GM23248 (cell line): ENCODE measurements at places on chromosomes 3 and 15.
A peak's percentile ranks its signal among the peaks of the same experiment; 100 is the strongest.

GRCh38 chr3:45261333-45262110 lies 35.4 kb upstream of the TMEM158 start:
- DNase-seq: no peak

DNA sequence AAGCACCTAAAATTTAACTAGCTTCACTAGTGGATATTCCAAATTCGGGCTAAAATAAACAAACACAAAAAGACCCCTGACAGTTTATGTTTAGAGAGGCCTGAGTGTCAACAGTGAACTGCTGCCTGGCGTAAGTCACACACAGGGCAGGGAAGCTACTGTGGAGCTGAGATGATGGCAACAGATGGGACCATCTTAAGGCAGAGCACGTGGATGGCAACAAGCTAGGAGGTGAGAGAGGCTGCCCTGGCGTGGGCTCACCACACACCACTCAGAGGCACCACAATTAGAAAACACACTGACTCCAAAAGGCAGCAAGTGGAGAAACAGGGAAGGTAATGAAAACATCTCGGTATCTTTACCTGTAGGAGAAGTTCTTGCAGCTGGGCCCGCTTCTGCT lies 93.3 kb downstream of the ATP1B3 start:
- DNase-seq: no peak

DNA sequence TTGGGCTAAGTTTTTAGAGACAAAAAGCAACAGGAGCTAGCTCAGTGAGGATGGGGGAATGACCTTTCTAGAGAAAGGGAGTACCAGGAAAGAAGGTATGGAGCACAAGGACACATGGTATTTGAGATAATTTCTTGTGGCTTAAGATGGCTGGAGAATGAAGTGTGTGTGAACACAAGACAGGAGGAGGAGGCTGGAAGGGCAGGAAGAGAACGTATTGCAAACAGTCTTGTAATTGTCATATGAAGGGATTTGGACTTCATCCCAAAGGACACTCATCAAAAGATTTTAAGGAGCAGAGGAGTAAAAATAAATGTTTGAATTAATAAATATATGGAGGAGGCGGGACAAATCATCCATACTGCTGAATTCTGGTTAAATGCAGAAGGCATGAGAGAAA lies 268.6 kb upstream of the NR2E3 start:
- no peak for DNase-seq

- no peak for DNase-seq
Measured at GRCh38 chr3:183819831-183820230, 5.5 kb downstream of the MAP6D1 start.

DNA sequence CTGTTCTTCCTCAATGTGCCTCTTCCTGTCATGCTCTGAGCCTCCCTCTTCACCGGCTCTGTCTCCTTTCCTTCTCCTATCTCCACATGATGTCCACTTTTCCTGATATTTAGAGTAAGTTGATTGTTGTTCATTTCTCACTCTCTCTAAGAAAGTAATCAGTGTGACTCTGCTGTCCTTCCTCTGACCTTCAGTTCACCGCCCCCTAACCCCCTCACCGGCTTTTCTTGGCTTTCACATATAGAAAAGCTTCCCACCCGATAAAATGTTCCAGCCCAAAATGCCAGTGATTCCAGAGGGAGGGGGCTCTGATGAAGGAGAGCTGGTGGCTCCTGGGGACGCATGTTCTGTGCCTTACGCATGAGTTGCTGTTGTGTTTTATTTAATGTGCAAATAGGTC lies 120.5 kb upstream of the ABHD17C start:
- no peak for DNase-seq

GRCh38 chr3:1288805-1289494 lies 196.1 kb downstream of the CNTN6 start:
- DNase-seq: no peak

- DNase-seq: no peak
Measured at GRCh38 chr3:150303768-150304167, 104.3 kb upstream of the TSC22D2 start.

DNA sequence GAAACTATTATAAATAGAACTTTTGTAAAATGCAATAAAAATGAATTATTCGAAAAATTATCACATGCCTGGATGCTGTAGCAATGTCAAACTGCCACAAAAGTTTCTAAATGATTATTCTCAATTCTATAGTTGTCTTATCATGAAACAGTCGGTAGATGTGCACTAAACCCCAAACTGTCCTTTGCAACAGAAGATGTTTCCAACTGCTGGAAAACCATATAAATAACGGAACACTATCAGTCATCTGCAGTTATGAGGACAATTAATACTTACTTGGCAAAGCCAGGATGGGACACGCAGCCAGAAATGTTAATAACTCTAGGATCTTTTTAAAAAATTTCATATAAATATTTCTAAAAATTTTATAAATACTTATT lies 17.5 kb downstream of the EMC4 start:
- no peak for DNase-seq

DNA sequence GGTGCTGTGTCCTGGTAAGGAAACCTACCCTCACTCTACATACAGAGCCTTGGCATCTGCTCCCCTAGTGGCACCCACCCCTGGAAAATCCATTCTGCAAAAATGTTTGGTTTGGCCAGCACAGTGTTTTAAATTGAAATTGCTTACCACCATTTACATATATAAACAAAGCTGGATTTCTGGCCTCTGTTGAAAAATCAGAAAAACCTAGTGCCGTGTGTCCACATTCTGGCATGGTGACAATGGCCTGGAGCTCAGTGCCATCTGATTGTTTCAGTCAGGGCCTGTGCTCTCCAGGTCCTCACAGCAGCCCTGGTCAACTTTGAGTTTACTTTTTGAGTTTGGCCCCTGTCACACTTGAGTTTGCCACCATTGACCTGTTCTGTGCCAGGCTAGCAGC lies 2.9 kb upstream of the IL17RC start:
- no peak for DNase-seq

DNA sequence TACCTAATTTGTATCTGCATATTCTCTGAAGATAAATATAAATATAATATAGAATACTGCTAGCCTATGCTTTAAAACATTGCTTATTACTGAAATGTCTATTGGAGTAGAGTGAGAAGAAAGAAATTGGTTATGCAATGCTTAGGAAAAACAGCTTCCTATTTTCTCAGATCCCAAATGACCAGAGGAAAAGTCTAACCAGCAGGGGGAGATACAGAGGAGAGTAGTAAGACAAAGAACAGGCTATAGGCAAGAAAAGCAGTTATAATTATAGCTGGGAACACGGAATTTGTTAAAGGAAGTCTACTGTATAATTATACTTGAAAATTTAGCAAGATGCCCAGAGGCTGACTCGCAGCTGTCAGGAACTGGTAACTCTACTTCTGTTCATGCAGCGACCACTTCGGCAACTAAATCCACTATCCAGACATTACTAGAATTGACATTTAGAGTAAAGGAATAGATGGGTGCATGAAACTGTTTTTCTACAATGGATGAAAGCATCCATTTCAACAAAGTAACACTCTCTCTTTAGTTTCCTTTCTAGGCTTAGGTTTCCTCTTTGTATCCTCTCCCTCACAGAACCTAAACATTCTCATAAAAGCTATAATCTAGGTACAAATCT lies 97.2 kb downstream of the TBC1D5 start:
- DNase-seq: peak; percentile 75

GRCh38 chr15:66163553-66163952 lies 90.0 kb downstream of the MEGF11 start:
- no peak for DNase-seq

GRCh38 chr3:115248274-115248673 lies 101.2 kb upstream of the ZBTB20 start:
- peak; percentile 80 for DNase-seq

GRCh38 chr15:99436542-99437314 lies 129.1 kb upstream of the MEF2A start:
- DNase-seq: no peak

- peak; percentile 84 for DNase-seq
Measured at GRCh38 chr3:169147238-169148008, 516.1 kb downstream of the MECOM start.

DNA sequence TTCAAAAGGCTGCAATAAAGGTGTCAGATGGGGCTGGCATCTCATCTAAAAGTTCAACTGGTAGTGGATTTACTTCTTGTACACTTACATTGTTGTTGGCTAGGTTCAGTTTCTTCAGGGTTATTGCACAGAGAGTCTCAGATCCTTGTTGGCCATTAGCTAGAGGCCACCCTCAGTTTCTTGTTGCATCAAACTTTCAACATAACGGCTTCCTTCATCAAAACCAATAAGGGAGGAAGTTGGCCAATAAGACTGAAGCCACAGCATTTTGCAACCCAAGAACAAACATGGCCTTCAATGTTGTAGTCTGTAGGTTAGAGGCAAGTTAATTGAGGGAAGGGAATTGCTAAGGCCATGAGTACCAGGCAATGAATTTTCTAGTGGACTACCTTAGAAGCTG lies 218.0 kb downstream of the ZBBX start:
- no peak for DNase-seq

DNA sequence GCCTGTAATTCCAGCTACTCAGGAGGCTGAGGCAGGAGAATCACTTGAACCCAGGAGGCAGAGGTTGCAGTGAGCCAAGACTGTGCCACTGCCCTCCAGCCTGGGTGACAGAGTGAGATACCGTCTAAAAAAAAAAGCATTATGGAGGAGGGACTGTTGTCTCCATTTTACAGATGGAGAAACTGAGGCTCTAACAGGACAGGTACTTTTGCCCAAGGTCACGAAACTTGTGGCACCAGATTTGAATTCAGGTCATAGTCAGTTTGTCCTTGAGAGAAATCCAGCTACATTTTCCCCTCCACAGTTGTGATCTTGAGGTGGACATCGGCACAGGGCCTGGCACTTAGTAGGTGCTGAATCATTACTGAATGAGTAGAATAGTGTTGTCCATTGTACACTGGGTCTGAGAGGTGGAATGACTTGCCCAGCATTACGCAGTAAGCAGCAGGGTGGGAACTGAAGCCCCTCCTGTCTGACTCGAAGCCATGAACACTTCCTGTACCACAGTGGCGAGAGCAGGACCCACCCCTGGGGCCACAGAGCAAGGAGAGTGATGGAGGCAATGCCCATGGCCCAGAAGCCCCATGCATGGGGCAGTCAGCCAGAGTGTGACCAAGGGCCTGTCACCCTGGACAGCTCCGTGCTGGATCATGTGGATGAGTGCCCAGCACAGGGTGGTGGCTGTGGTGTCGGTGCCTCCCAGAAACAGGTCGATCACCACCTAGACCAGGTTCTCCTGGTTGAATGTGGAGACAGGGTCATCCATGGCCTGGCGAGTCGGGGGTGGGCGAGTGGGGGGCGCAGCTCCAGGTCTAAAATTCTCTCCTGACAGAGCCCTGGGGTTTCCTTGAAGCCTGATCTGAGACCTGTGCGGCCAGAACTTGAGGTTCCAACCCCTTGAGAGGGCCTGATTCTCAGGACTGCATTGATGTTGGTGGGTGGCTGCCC lies 20.4 kb upstream of the PARL start:
- peak; percentile 28 for DNase-seq

DNA sequence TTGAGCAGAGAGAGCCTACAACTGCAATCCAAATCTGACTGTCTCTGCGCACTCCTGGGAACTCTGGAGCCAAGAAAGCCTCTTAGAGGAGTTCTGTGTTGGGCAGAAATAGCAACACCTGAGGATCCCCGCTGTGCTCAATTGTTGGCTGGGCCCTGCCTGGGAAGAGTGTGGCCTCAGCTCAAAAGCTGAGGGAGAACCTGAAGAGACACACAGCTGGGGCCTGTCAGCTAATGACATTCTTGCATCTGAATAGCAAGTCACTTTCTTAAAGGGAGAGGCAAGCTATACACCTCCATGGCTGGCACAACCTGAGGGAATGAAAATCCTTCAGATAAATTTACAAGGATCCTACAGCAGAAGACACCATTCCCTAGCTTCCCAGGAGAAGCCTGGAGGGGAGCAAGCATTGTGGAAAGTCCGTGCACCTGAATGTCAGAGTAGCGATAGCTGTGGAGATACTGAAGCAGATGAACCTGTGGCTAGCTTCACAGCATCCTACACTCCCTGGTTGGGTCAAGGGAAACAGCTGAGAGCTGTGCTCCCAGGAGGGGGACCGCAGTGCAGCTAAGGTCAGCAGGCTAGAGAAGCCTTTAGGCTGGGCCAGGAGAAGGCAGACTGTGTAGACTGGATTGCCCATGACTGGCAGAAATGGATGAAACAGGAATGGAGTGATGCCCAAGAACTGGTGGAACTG lies 159.9 kb upstream of the PFN2 start:
- DNase-seq: no peak

- no peak for DNase-seq
Measured at GRCh38 chr3:154776549-154777225, 303.4 kb upstream of the MME start.

DNA sequence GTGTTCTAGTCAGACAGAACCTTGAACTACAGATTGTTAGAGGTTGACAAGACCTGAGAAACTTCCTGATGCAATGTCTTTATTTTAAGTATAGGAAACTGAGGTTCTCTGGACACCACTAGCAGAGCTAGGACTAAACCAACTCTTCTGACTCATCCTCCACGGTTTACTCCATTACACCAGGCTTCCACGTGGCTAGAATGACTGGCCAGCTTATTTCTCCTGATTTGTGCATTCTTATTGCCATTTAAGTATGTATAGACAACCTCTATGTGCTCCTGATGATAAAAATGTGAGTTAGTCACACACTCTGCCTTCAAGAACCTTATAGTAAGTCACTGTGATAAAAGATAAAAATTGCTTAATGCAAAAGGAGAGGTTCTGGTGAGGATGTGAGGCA lies 182.7 kb downstream of the MEX3B start:
- DNase-seq: peak; percentile 40

DNA sequence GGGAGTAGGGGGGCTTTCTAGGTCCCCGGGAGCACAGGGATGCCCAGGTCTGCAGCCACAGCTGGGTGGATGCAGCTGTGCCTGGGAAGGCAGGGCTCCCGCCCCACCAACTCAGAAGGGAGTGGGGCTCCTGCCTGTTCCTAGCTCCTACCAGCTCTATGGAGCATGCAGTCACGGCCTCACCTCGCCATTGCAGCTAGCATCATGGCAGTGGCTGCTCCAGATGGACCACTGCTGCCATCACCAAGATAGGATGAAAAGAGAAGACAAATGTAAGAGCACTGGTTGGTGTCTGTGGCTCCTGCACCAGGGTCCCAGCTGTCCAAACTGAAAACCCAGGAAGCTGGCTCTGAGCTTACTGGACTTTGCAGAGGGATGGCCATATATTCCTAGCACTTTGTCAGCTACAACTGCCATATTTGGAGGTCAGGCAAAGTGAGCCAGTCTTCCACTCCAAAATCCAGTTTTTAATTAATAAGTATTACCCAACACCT lies 3.0 kb upstream of the LIMD1 start:
- DNase-seq: no peak
